ENCODE measurements at places on chromosomes 5 and 9.

DNA sequence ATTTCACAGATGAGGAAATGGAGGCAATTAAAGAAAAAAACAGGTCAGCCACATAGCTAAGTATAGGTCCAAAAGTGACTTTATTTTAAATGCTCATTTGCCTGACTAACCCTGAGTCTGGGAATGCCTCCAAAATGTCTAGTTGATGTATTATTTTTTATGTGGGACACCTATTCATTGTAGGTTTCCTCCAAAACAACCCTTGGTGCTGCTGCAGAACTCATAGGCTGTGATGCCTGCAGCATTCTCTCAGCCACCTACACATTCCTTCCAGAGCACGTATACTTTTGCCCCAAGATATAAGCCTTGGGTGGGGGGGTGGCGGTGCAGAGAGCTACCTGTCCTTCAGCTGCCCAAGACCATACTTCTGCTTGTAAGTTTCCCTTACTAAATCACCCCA lies 77.4 kb downstream of the MSX2 start:
- DNase-seq = no peak

- no peak for DNase-seq
Measured at GRCh38 chr9:135612437-135612836, 26.9 kb downstream of the GLT6D1 start.

DNA sequence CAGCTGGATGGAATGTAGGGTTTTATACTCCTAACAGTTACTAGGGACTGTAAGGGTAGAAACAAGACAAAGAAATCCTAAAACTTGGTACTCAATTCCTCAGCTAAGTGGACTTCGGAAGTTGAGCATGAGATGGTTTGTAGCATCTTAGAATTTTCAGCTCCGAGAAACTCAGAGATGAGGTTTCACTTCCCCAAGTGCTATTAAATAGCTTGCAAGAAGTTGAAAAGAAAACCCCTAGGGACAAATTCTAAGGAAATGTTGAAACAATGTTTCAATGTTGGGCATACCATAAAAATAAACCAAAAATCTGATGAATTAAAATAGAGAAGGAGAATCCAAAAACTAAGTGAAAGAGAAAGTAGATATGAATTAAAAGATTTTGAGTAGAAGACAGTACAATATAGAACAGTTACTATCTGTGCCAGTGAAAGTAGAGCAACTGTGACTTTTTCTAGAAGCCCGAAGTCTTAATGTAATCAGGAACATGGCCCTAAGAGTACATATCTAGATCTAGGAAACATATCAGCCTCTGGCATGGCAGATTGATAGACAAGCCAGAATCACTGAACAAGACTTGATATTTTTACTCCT lies 308.6 kb upstream of the RGMB start:
- DNase-seq = no peak

DNA sequence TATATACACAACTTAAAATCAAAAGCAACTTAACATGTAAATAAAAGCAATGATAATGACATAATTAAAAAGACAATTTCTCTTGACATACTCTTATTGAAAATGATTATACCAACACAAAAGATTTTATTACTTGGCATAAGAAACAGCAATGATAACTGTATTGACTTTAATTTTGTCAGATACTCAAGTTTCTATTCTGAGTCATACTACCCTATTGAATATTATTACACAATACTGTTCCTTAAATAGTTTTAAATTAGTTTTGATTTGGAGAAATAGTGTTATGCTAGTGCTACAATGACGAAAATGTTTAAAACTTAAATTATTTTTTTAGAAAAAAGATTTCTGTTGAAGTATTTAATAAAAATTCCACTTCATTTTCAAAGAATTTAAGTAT lies 1319.3 kb upstream of the C9orf72 start:
- no peak for DNase-seq

DNA sequence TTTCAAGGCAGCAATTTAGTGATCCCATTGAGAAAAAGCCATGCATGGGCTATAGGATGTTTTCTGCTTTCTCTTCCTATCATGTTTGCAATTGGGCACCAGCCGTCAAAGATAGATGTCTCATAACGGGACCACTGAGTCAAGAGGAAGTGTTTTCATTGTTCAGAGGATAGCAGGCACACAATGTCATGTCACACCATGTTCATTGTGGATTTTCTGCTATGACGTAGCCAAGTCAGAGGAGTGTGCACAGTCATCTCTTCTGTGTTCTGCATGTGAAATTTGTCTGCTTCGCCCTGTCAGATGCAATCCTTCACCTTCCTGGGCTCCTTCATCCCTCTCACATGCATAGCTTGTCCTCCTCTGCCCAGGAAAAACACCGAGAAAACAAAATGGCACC lies 106.0 kb downstream of the CD180 start:
- no peak for DNase-seq

DNA sequence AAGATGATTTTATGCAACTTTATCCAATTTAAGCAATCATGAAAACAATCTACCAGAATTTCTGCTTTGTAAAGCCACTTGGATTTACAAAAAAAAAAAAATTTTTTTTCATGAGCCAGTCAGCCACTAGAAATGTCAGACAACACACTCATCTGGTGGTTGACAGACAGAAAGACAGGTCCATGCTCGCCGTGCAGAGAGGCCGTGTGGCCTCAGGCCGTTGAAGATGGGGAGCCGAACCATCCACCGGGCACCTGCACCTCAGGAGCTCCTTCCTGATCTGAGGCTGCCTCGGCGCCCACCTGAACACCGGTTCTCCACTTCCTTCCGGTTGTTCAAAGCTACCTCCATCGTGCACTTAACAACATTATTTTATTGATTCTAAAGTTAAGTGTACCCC lies 138.0 kb upstream of the IRX4 start:
- DNase-seq = no peak

GRCh38 chr5:136197462-136198142 lies 4.6 kb upstream of the SMIM32 start:
- DNase-seq = no peak

GRCh38 chr9:88651682-88652633 lies 117.0 kb downstream of the NXNL2 start:
- DNase-seq = no peak

DNA sequence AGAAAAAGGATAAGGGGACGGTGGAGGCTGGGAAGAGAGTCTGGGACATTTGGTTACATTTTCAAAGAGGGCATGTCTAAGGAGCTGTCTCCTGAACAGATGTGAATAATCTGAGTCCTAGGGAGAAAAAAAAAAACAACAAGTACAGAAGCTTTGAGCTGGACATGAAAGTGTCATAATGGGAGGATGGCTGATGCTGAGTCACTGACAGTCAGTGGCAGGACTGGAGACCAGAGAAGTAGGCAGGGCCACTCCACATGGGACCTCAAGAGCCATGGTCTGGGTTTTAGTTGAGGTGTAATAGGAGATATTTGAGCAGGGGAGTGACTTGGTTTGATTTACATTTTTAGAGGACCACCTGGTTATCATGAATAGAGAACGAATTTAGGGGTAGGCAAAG lies 70.6 kb downstream of the DPYSL3 start:
- no peak for DNase-seq

- DNase-seq = no peak
Measured at GRCh38 chr9:137575364-137575715, 3.4 kb downstream of the DPH7 start.

DNA sequence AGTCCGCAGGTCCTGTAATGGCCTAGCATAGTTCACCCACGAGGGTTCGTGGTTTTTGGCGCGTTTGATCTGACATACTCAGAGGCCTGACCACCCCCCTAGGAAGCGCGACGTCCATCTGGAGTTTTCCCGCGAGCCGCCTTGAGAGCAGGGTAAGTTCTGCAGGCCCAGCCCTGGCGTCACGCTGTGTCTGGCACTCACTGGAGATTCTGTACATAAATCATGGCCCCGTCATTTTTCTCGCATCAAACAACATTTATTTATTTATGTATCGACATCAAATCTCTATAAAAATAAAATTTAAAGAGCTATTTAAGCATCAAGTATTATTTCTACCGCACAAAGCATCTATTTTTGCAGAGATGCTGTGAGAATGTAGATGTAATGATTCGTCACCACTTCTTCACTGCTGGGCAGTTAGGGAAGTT lies 437 bp upstream of the TRIM41 start:
- peak; percentile 55 for DNase-seq

- DNase-seq = peak; percentile 77
Measured at GRCh38 chr5:54988817-54989216, 3.4 kb upstream of the ESM1 start.

- no peak for DNase-seq
Measured at GRCh38 chr9:79447762-79448161, 124.0 kb upstream of the TLE4 start.

- no peak for DNase-seq
Measured at GRCh38 chr9:4174546-4175175, 125.2 kb downstream of the GLIS3 start.

DNA sequence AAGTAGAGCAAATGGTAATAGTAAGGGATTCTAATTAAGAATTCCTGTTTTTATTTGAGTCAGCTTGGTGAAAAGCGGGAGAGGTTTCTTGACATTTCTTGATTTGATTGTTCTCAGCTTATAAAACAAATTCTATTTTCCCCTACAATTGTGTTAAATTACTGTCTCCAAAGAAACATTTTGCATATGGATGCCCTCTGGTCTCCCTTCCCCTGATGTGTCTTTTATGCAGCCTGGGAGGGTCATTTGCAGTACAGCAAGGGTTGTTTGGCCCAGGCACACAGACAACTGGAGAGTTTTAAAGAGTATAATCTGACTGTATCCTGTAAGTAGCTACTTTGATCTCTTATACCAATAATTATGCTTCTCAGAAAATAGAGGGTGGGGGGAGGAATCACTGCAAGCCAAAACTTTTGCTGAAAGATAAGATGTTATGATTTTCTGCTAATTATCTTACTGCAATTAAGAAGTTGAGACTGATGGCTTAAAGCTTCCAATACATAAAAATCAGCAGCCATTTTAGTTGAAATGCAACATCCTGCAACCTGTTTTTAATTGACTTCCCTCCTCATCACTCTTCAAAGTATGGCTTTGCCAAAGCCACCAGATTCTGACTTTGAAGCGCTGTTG lies 204.1 kb upstream of the SEMA6A start:
- no peak for DNase-seq

GRCh38 chr5:2686321-2687124 lies 65.0 kb downstream of the IRX2 start:
- DNase-seq = peak; percentile 1

- no peak for DNase-seq
Measured at GRCh38 chr5:113598926-113599325, 85.4 kb downstream of the YTHDC2 start.

DNA sequence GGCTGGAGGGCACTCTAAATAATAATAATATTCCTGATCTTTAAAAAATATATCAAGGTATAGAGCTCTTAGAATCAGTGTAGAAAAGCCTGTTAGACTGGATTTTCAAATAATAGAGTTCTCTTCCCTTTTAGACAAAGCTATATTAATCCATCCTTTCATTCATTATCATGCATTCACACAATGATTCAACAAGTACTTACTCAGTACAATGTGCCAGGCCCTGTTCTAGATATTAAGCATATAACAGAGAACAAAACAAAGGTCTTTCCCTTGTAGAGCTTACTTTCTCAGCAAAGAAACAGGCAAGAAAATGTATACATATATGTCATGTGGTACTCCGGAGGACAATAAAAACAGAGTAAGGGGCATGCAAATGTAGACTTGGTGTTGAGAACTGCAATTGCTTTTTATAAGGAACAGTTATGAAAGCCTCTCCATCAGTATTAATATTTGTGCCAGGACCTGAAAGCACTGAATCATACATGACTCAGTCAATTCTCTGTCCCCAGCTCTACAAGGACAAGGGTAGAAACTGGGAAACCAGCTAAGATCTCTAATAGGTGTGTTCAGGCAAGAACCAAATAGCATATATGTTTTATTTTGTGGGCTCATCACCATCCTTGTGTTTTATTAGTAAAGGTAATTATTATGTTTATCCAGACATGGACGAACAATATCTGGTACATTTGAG lies 72.2 kb downstream of the PIP5K1B start:
- no peak for DNase-seq

DNA sequence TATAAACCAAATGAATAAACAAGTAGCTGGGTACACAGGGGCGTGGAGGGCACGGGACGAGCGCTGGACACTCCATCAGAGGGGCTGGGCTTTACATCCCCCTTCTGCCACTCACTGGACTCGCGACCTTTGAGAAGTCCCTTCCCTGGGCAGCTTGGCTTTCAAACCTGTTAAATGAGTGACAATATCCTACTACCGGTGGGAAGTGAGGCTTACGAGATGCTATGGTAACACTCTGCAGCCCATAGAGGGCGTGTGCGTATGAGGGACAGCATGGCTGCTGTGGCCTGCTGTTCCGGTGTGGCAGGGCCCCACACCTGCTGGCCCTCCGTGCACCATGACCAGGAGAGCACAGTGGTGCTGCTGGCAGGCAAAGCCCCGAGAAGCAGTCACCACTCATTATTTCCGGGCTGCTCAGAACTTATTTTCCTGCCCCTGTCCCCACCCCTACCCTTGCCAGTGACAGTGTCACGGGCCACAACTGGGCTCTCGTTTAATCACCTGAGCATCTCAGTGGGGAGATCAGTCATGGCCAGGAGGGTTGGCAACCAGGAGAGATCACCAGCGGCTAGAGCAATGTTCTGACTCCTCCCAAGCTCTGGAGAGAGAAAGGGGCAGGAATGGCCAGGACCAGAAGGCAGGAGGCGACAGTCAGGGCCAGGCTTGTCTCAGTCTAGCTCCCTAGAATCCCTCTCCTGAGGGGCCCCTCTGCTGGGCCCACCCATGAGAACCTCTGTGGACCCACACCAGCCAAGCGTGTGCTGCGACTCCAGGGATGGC lies 10.5 kb downstream of the CLTB start:
- DNase-seq = no peak

DNA sequence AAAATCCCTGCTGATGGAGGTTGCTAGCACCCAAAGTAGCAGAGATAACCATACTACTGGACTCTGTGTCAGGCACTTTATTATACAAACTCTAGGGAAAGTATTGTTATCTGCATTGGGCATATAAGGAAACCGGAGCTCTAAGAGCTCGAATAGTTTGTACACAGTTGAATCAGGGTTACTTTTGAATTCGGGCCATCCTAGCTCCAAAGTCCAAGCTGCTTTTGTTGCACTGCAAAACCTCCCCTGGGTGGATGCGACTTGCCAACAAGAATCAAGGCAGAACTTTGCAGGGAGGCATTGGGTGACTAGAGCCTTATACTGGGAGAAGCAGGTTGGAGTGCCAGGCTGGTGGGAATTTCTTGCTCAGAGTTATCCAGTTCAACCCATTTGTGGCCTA lies 435.1 kb downstream of the SPATA31D1 start:
- no peak for DNase-seq

DNA sequence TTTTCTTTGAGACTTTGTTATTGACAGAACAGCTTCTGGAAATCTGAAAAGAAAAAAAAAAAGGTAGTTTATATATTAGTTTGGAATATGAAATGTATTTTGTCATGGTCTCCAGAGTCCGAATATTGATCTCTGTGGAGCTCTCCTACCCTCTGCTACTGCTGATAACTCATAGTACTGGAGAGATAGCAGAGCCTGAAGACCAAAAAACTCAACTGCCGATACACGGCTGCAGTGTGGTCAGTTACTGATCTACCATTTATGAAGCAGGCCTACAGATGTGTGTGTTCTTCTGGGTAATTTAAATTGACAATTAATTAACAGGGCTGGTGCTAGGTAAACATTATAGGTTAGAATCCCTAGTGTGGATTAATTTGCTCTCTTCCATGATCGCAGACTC lies 3.8 kb upstream of the FAM120A start:
- no peak for DNase-seq

All from Jurkat, Clone E6-1 (cell line).